ENCODE measurements at places on chromosomes 4 and X. TPM values are rescaled to one million over a fixed set of nuclear protein-coding genes. Genes with fewer than 3 reads are reported as not detected.

Gene RHOXF1
- not detected for total RNA-seq

Gene MRFAP1L1
- 52.9 TPM for total RNA-seq

Gene NPY2R
- not detected for total RNA-seq

Gene GALNTL6
- total RNA-seq, result not detected

Gene FAAH2
- total RNA-seq, result 0.66 TPM

Gene ANAPC10
- total RNA-seq, result 29.0 TPM

Gene PNMA6A
- 0.93 TPM for total RNA-seq

Gene CLTRN
- total RNA-seq, result not detected

Gene ASB5
- total RNA-seq, result not detected

Gene MXRA5
- under 0.01 TPM for total RNA-seq

Gene CLDN34
- total RNA-seq, result 0.66 TPM

All from thoracic aorta endothelial cell (primary cell).